Renal cortical epithelial cell (primary cell): ENCODE measurements at places on chromosomes 16 and 17.

DNA sequence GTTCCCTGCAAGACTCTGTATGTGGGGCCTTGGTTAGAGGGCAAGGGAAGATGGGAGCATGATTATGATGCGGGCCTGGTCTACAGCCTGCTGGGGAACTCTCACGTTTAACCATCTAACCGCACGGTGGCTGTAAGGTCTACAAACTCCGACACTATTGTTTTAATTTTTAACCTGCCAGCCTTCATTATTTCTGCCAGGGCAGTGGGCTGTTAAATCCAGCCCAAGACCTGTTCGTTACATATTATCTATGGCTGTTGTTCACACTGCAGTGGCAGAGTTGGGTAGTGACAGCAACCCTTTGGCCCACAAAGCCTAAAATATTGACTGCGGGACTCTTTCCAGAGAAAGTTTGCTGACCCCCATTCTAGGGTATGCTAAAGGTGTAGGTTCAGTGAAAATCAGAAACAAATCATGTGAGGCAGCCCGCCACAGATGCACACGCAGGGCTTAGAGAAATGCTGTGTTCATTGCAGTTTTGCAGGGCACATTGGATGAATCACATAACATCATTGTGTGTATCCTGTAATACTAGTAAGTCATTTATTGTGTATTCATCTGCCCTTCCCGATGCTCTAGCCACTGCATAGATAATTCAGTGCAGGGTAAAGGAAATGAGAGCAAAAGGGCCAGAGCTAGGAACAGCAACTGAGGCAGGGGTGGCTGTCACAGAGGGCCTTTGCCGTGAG, 14.3 kb downstream of the SNX29 start:
- peak; percentile 94 for DNase-seq

- DNase-seq, result no peak
Measured at GRCh38 chr17:72998343-72998742, 94.1 kb downstream of the SLC39A11 start.

DNA sequence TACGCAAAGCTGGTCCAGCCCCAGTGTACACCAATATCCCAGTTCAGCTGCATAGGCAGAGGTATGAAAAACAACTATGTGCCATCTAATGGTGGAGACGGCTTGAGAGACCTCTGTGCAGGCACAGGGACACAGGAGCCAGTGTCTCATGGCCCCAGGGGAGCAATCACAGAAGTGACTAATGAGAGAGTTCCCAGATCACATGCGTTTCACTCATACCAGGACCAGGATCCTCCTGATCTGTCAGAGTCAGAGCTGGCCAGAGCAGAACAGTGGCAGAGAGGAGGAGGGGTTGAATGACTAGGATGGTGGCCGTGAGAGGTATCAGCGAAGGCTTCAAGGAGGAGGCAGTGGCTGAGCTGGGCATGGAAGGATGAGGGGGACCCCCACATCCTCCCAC, 41.1 kb downstream of the TMEM132E start:
- no peak for DNase-seq

GRCh38 chr17:9116861-9117568, 95.7 kb downstream of the NTN1 start:
- DNase-seq, result no peak
